ENCODE measurements at places on chromosomes 1 and 21.

- no peak for DNase-seq
Observed at GRCh38 chr1:45172764-45173163, 33.6 kb downstream of the ZSWIM5 start.

GRCh38 chr1:53046930-53047329, 15.1 kb upstream of the PODN start:
- DNase-seq, result no peak

DNA sequence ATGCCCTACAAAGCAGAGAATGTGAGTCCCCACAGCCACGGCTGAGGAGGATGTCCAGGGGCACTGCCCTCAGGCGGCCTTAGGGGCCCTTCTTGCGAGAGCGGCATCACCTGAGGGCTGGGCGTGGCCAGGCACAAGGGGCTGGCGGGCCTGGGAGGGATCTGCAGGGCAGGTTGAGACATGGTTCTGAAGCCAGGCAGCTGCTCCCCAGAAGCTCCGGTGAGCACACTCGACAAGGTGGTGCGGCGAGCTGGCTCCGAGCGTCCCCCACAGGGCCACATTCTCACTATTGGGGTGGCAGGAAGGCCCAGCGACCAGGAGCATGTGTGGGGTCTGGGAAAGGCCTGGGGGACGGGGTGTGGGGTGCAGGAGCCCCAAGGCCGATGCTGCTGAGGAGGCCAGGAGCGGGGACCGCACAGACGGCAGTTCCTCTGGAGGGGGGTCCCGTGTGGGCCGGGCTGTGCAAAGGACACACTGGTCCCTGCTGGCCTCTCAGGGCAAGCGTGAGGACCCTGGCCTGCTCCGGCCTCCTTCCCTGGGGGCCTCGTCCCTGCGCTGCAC, 47.2 kb downstream of the MORN1 start:
- DNase-seq, result no peak

DNA sequence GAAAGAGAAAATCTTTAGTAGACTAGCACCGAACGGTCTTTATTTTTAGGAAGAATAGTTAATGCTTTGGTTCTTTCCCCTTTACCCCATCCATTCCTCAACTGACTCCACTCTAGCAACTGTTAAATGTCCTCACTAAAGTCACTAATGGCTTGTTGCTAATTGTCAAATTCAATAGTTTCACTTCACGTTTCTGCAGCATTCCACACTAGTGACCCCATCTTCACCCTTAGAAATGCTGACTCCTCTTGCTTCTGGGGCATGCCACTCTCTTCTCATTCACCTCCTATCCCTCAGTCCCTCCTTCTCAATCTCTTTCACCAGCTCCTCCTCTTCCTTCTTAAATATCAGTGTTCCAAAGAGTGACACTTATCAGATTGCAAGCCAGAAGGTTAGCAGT, 19.4 kb upstream of the CADM3 start:
- DNase-seq, result no peak

- no peak for DNase-seq
Observed at GRCh38 chr1:69441496-69441895, 126.2 kb upstream of the LRRC7 start.

- no peak for DNase-seq
Observed at GRCh38 chr1:3522564-3523265, 68.2 kb downstream of the ARHGEF16 start.

DNA sequence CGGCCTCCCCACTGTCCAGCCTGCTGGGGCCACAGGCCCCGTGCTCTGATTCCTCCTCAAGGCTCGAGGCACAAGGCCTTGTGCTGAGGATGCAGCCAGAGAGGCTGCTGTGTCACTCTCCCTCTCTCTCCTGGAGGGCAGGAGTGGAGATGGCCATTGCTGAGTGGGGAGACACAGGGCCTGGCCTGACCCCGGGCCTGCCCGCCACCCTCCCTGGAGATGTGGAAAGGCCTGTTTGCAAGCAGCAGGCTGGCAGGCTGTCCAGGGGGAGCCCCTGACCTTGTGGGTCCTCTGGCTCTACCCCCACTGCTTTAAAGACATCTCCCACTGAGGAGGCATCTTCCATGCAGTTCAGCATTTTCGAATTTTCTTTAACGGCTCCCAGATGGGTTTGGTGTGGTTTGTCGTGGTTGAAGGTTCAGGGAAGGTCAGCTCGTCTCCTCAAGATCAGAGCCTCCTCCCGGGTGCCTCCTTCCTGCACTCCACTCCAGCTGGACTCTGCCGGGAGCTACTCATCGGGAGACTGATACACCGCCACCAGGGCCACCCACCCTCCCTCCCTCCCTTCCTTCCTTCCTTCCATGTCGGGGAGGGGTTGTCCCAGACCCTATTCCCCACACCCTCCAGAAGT, 69.1 kb downstream of the SPSB1 start:
- DNase-seq, result no peak

GRCh38 chr1:70358921-70359564, 4.5 kb upstream of the ANKRD13C start:
- no peak for DNase-seq

- no peak for DNase-seq
Observed at GRCh38 chr1:47934243-47934805, 62.9 kb downstream of the TRABD2B start.

- DNase-seq, result no peak
Observed at GRCh38 chr1:236880209-236880608, 85.1 kb downstream of the MTR start.

- peak; percentile 17 for DNase-seq
Observed at GRCh38 chr1:56709269-56709880, 64.3 kb downstream of the PRKAA2 start.

DNA sequence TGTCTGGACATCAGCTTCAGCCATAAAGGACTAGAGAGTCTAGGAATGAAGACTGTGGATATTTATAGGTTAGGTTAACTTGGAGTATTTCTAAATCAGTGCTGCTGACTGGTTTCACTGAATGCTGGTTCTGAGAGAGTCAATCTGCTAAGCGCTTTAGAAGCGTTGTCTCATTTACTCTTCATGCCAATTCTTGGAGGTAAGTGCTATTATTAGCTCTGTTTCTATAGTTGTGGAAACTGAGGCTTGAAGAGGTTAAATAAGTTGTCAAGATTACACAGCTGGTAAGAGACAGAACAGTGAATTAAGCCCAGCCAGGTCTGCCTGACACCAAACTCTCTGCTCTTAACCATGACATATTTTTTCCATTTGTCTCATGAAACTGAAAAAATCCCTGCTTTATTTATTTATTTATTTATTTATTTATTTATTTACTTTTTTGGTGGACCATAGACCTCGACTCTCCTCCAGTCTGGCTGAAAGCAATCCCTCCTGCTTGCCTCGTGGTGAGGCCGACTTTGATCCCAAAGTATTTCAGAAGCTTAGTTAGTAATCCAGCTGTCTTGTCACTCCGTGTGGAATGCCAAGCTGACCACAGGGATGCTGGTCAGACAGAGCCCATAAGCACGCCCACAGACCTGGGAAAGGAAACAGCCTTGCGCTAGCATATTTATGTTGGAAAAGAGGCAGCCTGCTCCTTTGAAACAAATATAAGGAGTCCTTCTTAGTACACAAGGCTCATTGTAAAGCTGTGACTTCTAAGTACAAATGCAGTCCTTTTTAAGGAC, 16.9 kb downstream of the NTMT2 start:
- DNase-seq, result no peak

DNA sequence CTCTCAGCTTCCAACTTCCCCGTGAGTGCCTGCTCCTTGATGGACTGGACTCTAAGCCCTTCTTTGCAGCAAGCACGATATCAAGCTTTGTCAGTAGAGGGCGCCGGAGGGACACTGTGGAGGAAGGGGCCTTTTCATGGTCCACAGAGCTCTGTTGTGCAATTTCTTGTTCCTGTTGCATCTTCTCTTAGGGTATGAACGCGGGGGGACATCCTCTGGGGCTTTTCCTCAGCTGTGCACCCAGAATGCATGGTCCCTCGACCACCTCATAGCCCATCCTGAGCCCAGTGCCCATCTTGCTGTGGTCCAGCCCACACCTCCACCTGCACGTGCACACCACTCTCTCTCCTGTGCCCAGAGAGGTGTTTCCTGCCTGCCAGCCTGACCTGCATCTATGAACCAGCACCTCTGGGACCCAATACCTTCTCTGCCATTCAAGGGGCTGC, 556.8 kb downstream of the PTPRU start:
- peak; percentile 55 for DNase-seq

GRCh38 chr1:229028544-229028943, 242.4 kb upstream of the RAB4A start:
- DNase-seq, result no peak

DNA sequence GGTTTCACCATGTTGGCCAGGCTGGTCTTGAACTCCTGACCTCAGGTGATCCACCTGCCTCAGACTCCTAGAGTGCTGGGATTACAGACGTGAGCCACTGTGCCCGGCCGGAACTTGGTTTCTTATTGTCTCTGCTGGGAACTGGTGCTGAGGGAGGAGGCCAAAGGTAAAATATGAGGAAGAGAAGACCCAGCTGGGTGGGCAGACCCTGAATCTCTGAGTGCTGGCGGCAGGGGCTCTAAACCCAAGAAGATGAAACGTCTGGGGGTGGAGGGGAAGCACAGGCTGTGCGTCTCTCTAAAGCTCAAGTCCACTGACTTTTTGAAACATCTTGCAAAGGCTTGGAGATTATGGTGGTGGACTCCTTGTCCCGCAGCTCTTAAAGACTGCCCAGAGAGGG, 82.0 kb upstream of the TLR5 start:
- no peak for DNase-seq

GRCh38 chr1:240771450-240771849, 159.5 kb upstream of the GREM2 start:
- no peak for DNase-seq

DNA sequence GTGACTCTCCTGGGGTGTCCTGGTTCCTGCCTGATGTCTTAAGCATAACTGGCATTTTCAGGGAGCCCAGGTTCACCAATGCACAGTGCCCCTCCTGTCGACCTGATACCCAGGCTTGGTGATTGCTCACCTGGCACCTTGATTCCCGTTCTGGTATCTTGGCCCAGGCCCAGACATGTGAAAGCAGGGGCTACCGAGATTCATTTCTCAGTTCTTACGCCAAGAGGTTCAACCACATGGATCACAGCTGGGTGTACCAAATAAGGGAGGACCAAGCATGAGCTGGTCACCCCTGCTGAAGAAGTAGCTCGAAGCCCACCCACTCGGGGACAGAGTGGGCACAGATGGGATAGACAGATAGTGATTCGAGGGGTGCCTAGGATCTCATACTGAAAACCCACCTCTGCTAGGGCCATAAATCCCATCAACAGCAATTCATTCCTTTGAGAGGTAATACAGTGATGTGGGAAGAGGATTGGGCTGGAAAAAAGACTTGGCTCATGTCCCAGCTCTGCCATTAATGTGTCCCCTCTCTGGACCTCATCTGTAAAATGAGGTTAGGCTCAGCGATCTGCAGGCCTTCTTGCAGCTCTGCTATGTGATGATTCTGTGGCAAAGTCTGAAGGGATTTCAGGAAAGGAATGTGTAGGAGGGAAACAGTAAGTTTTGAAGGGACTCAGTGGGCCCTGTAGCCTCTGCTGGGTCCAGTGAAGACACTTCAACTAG, 2.7 kb downstream of the EPHX1 start:
- DNase-seq, result no peak

DNA sequence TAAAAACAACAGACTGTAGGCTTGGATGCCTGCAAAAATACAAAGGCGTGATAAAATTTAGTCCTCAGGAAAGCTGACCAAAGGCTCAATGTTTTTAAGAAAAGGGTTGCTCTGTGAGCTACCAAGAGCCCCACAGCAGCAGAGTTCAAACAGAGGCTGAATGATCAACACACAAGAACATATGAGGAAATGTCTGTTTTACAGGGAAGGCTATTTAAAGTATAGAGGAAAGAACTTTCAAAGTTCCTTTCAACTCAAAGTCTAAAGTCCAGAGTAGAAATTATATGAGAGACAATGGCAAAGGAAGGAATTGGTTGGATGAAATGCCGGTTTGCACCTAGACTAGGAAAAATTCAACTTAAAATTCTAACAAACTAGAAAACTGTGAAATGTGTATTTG, 8.6 kb downstream of the CLSTN1 start:
- DNase-seq, result no peak

- no peak for DNase-seq
Observed at GRCh38 chr1:66938613-66939012, 13.8 kb downstream of the MIER1 start.

DNA sequence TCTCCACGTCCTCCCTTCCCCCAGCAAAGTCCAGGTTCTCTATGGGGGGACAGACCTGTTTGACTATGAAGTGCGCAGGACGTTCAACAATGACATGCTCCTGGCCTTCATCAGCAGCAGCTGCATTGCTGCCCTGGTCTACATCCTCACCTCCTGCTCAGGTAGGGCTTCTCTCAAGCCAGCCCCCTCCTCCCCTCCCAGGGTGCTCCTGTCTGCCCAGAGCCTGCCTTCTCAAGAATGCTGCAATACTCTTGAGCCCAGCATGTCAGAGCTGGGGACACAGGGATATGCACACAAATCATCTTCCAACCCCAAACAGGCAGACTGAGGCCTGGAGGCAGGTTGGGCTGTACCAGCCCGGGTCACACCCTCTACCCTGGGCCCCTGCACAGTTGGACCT, 35.4 kb downstream of the DISP3 start:
- no peak for DNase-seq

DNA sequence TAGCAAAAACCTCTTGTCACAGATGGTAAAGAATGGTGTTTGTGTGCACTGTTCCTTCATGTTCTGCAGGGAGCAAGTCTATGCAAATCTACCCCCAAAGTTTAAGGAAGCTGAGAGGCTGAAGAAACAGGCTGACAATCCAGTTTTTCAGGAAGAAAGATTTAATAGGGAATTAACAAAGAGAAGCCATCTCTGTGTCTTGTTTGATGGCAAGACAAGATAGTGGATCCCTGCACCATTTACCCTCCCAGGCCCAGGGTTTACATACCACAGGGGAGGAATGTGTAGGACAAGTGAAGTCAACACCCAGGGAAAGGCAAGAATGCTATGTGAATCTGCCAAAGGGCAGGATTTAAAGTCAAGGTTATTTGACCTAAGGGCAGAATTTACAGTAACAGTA, 48.1 kb upstream of the FNBP1L start:
- no peak for DNase-seq

DNA sequence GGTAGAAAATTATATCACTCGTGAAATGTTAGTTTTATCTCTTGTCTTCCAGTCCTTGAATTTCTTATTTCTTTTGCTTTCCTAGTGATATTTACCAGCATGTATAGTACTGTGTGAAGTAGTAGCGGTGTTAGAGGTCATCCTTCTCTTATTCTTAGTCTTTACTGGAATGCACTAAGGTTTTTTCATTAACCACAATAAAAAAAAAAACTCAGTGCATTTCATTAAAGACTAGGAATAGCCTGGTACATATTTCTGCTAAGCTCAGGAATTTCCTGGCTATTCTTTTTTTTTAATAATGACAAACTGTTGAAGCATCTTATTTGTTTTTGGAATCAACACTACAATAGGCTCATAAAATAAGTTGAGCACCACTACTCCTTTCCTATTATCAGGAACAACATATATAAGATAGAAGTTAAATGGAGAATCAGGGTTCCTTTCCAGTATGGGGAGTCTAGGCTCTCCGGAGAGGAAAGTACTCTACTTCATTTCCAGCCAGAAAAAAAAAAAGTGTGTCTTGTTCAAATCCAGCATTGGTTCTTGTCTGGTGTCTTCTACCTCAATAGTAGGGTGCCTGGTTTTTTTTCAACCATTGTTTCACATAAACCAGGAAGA, 60.0 kb downstream of the TNFSF18 start:
- no peak for DNase-seq
